Epithelial cell of alveolus of lung (primary cell): ENCODE measurements at places on chromosomes 12 and 14. TPM values are rescaled to one million over a fixed set of nuclear protein-coding genes. Genes with fewer than 3 reads are reported as not detected.

The SCN8A gene
- total RNA-seq: 0.08 and 3.7 TPM in 2 replicates

The KRT75 gene
- not detected in 2 replicates for total RNA-seq

The SERPINA12 gene
- total RNA-seq: not detected in 2 replicates

The POTEM gene
- total RNA-seq: not detected in 2 replicates

The TMEM63C gene
- total RNA-seq: 0.65 TPM in 1 of 2 replicates, not detected in the other

The MYO1H gene
- not detected in 2 replicates for total RNA-seq

The LETMD1 gene
- 26.5 and 125 TPM in 2 replicates for total RNA-seq

The PPP4R4 gene
- 1.6 and 8.5 TPM in 2 replicates for total RNA-seq

The BIN2 gene
- not detected in 2 replicates for total RNA-seq

The LHX5 gene
- total RNA-seq: not detected in 2 replicates

The RAPGEF3 gene
- total RNA-seq: 0.72 and 1.6 TPM in 2 replicates

The PIWIL1 gene
- total RNA-seq: not detected in 2 replicates

The SERPINA9 gene
- total RNA-seq: not detected in 2 replicates

The SLC4A8 gene
- 1.9 and 3.4 TPM in 2 replicates for total RNA-seq

The BATF gene
- not detected in 2 replicates for total RNA-seq

The SMOC1 gene
- total RNA-seq: 2.2 and 4.0 TPM in 2 replicates

The TCL1B gene
- total RNA-seq: not detected in 2 replicates

The RNASE9 gene
- not detected in 2 replicates for total RNA-seq

The TMTC1 gene
- 21.0 and 30.9 TPM in 2 replicates for total RNA-seq

The STK38L gene
- 24.7 and 31.1 TPM in 2 replicates for total RNA-seq

The FKBP3 gene
- total RNA-seq: 45.8 and 46.2 TPM in 2 replicates

The DEPDC4 gene
- total RNA-seq: 1.2 and 6.9 TPM in 2 replicates

The COL2A1 gene
- 0.56 and 1.0 TPM in 2 replicates for total RNA-seq

The LMNTD1 gene
- not detected in 2 replicates for total RNA-seq

The SLC2A13 gene
- total RNA-seq: 8.4 and 27.4 TPM in 2 replicates

The TSPAN19 gene
- 0.13 TPM in 1 of 2 replicates, not detected in the other for total RNA-seq

The MEG3 gene
- 23.8 and 75.1 TPM in 2 replicates for total RNA-seq

The CCNB1IP1 gene
- total RNA-seq: 80.0 and 116 TPM in 2 replicates

The UNC79 gene
- not detected in 2 replicates for total RNA-seq

The HOXC9 gene
- total RNA-seq: 1.0 and 1.4 TPM in 2 replicates

The CCDC175 gene
- not detected in 2 replicates for total RNA-seq

The KRT79 gene
- total RNA-seq: not detected in 2 replicates

The KRT72 gene
- not detected in 2 replicates for total RNA-seq
